ENCODE measurements at places on chromosomes 5 and 9.

DNA sequence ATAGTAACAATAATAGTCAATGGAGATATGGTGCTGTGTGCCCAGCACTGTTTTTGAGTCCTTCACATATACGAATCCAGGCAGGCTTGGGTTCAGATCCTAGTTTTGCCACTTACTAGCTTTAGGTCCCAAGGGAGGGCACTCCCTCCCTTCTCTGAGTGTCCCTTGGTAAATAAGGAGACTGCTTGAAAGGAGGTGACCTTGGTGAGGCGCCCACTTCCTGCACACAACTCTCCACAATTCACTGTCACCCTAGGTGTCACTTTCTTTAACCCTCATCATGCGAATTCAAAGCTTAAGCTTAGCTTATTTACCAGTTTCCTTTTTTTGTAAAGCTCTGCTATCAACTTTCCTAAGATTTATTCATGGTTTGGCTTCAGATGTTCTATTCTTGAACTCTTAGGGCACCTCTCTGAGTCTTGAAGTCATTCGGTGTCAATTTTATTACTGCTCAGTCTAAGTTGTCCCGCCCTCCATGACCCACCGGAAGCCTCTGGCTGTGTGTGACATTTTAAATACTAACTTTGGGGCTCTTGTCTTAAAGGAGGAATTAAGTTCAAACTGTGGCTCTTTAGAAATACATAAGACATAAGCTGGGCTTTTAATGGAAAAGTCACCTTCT, 170.7 kb upstream of the ZNF618 start:
- H3K4me3 ChIP-seq = no peak overlapping the region
- H3K27me3 ChIP-seq = no peaks in the 10 kb centered on the region
- no peak overlapping the region for H3K27ac ChIP-seq
- H3K4me1 ChIP-seq = no peaks in the 10 kb centered on the region

DNA sequence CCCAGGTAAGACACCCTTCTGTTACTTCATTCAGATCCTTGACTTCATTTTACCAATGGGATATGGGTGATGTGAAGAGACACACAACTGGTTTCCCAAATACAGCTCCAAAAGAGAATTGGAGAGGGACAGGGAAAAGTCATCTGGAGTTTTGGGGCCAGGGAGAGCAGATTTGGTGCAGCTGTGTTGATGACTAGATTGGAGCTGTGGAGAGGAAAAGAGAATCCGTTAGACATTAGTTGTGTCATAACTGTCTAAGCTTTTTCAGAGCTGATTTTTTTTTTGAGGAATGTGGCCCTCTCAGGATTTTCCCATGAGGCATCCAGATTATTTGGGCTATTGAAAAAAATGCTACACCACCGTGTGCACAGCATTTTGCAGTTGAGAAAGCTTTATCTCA, 423.4 kb downstream of the DMAC1 start:
- H3K27ac ChIP-seq = no peak overlapping the region
- H3K36me3 ChIP-seq = no peaks in the 10 kb centered on the region
- no peak overlapping the region for H3K4me3 ChIP-seq
- DNase-seq = no peak
- no peaks in the 10 kb centered on the region for H3K27me3 ChIP-seq

DNA sequence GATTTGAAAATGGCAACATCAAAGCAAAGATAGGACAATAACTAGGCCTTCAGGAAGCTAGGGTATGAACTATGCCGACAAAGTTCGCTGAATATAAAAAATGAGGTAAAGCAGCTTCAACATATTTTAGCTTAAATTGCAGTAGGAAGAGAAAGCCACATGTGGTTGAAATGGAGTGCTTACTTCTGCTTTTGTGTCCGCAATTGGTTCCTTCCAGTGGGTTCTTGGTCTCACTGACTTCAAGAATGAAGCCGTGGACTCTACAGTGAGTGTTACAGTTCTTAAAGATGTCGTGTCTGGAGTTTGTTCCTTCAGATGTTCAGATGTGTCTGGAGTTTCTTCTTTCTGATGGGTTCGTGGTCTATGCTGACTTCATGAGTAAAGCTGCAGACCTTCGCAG, 95.2 kb downstream of the APTX start:
- no peak for DNase-seq
- no peak overlapping the region for H3K4me3 ChIP-seq
- H3K27me3 ChIP-seq = 0 out of 2 replicates have a peak, but pooled peaks cover 2% of the 10 kb centered on the region
- no peaks in the 10 kb centered on the region for H3K4me1 ChIP-seq

- no peak overlapping the region for H3K4me3 ChIP-seq
- no peaks in the 10 kb centered on the region for H3K36me3 ChIP-seq
- DNase-seq = no peak
- no peak overlapping the region for H3K27ac ChIP-seq
These were observed 65.0 kb downstream of the IRX1 start for GRCh38 chr5:3660630-3661029.

GRCh38 chr9:127128341-127129072, 6.1 kb upstream of the ANGPTL2 start:
- H3K27ac ChIP-seq = no peak overlapping the region
- no peak overlapping the region for H3K4me3 ChIP-seq
- no peaks in the 10 kb centered on the region for H3K36me3 ChIP-seq
- no peak for DNase-seq

GRCh38 chr5:156053056-156053455, 273.9 kb upstream of the SGCD start:
- H3K4me3 ChIP-seq = no peak overlapping the region
- no peaks in the 10 kb centered on the region for H3K4me1 ChIP-seq
- H3K27me3 ChIP-seq = no peaks in the 10 kb centered on the region

DNA sequence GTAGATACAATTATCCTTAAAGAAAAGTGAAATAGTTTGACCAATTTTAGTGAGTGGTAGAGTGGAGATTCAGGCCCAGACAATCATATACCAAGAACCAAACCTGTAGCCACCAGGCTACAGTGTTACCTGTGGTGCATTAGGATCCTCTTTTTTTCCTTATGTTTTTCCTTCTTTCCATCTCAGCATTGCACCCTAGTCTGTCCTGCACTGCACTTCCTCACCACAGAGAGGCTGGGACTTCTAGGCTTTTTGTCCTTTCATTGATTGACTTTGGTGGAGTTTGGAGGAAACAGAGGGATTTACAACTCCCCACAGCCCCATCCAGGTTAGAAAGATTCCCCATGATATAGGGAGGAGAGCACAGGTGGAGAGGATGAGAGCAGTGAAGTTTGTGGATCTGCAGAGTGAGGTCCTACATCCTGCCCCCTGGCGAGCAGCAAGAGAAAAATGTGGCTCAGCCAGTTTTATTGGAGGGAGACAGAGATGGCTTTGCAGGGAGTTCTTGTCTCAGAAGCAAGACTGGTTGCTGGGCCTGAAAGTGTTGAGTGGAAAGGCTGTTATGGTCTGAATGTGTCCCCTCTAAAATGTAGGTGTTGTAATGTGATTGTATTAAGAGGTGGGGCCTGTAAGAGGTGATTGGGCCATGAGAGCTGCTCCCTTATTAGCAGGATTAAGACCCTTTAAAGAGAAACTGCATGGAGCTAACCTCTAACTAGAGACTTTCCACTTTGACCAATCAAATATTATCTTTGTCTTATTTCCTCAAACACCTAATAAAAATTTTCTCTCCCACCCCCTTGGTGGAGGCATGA, 36.2 kb downstream of the KIF4B start:
- no peak for DNase-seq
- peaks cover 6% of the 10 kb centered on the region for H3K27me3 ChIP-seq
- no peak overlapping the region for H3K27ac ChIP-seq
- H3K4me3 ChIP-seq = no peak overlapping the region

GRCh38 chr5:68780299-68780955, 313.4 kb upstream of the SLC30A5 start:
- H3K4me3 ChIP-seq = no peak overlapping the region
- no peaks in the 10 kb centered on the region for H3K4me1 ChIP-seq
- no peaks in the 10 kb centered on the region for H3K27me3 ChIP-seq
- no peak overlapping the region for H3K27ac ChIP-seq

GRCh38 chr9:127498298-127498697, 47.0 kb downstream of the LRSAM1 start:
- no peak overlapping the region for H3K4me3 ChIP-seq
- H3K27me3 ChIP-seq = no peaks in the 10 kb centered on the region

- no peak for DNase-seq
- H3K36me3 ChIP-seq = no peaks in the 10 kb centered on the region
- H3K4me1 ChIP-seq = peaks cover 7% of the 10 kb centered on the region
- H3K27me3 ChIP-seq = no peaks in the 10 kb centered on the region
- H3K27ac ChIP-seq = no peak overlapping the region
These were observed 5.0 kb upstream of the CARD19 start for GRCh38 chr9:93091056-93091452.

DNA sequence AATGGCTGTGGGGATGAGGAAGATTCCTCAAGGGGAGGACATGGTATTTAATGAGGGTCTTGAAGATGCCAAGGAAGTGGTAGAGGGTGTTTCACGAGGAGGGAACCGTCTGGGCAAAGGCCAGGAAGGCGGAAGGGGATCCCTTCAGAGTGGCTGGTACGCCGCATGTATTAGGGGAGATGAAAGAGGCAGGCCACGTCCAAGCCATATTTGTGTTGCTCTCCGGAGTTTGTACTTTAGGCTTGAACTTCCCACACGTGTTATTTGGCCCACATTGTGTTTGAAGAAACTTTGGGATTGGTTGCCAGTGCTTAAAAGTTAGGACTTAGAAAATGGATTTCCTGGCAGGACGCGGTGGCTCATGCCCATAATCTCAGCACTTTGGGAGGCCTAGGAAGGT, 1.2 kb downstream of the FXN start:
- H3K27me3 ChIP-seq = no peaks in the 10 kb centered on the region
- H3K4me1 ChIP-seq = no peaks in the 10 kb centered on the region
- H3K36me3 ChIP-seq = no peaks in the 10 kb centered on the region

- no peaks in the 10 kb centered on the region for H3K36me3 ChIP-seq
- no peaks in the 10 kb centered on the region for H3K27me3 ChIP-seq
- peaks cover 11% of the 10 kb centered on the region for H3K4me1 ChIP-seq
- H3K4me3 ChIP-seq = no peak overlapping the region
These were observed 32.2 kb downstream of the IER5L start for GRCh38 chr9:129145841-129146292.

DNA sequence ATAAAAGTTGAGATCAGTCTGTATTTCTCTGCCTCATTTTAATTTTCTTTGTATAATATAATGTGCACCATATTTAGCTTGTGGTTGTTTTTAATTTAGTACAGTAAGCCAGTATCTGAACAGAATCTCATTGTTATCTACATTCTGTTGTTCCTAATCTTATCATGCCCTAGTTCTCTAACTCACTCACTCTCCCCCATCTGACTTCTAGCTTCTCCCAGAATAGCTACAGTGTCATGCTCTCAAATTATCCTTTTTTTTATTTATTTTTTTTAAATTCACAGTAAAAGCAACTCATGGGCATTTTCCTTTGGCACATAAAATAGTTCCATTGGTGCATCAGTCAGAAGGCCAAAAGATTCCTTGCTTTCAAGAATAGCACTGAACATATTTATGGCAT, 156.6 kb downstream of the TRPM3 start:
- H3K27ac ChIP-seq = no peak overlapping the region
- H3K36me3 ChIP-seq = no peaks in the 10 kb centered on the region
- no peak overlapping the region for H3K4me3 ChIP-seq
- no peak for DNase-seq

DNA sequence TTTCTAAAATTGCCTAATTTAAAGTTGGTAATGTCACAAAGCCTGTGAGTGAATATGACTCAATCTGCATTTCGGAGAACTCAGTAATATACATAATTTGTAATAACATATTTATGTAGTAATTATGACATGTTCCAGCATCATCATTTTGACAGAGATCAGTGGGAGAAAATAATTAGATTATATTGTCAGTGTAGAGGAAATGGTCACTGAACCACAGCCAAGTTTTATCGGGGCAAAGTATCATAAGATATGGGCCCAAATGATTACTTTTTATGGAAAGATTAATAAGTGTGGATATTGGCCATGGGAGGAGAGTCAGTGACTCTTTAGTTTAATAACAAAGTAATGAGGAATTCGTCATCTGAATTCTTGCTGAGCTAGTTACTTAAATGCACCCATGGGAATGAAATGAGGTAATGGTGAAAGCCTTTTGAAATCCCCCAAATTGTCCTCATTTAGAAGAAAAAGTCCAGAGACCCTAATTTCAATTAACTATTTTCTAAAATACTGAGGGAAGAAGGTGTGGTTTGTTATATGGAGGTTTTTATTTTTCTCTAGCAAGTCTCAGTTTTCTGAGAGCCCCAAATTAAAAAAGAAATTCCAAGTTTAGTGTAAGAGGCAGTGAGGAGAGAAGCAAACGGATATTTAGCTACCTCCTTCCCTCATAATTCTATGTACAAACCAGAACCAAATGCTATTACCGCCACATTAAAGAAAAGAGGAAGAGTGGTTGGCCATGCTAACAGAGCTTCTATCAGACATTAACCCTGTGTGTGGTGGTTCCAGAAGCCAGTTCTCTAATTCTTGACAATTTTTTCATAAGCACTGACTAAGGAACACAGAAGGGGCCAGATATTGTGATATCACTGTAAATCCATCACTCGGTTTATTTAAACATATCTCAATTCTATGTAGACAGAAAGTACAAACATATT, 37.7 kb upstream of the MRPS30 start:
- H3K4me1 ChIP-seq = no peaks in the 10 kb centered on the region
- no peak overlapping the region for H3K4me3 ChIP-seq
- H3K27ac ChIP-seq = no peak overlapping the region
- no peaks in the 10 kb centered on the region for H3K27me3 ChIP-seq

DNA sequence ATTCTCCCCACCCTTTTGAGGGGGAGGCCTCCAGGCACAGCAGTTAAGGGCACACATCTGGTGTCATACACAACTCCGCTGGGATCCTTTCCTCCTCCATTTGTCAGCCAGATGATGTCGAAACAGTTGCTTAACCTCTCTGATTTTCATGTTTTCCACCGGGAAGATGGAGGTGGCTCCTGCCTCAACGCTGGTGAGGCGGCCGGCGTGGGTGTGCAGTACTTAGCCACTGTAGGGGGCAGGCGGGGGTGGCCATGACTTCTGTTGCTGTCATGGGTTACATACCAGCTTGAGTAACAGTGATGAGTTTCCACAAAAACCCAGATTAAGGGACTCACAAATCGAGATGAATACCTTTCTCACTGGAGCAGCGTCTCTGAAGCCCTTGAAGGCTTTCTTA, 63.1 kb upstream of the EPB41L4B start:
- peaks cover 2% of the 10 kb centered on the region for H3K36me3 ChIP-seq
- no peak overlapping the region for H3K27ac ChIP-seq
- H3K4me3 ChIP-seq = no peak overlapping the region

DNA sequence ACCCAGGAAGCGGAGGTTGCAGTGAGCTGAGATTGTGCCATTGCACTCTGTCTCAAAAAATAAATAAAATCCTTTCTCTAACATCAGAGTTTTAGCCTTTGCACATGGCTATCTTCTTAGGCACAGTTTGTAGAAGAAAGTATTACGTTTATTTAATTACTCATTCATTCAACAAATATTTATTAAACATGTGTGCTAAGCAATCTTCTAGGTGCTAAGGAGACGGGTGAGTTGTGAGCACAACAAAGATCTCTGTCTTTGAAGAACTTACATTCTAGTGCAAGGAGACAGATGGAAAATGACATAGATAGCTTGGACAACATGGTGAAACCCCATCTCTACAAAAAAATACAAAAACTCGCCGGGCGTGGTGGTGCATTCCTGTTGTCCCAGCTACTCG, 122.3 kb upstream of the MYO10 start:
- DNase-seq = peak; percentile 35
- H3K4me1 ChIP-seq = peaks cover 9% of the 10 kb centered on the region
- no peak overlapping the region for H3K4me3 ChIP-seq
- no peaks in the 10 kb centered on the region for H3K36me3 ChIP-seq
- H3K27me3 ChIP-seq = no peaks in the 10 kb centered on the region

GRCh38 chr5:163624431-163624830, 119.0 kb downstream of the MAT2B start:
- H3K4me3 ChIP-seq = no peak overlapping the region
- no peaks in the 10 kb centered on the region for H3K36me3 ChIP-seq
- no peaks in the 10 kb centered on the region for H3K27me3 ChIP-seq
- H3K4me1 ChIP-seq = no peaks in the 10 kb centered on the region
- H3K27ac ChIP-seq = no peak overlapping the region

Data from Panc1 (cell line).